ENCODE measurements at places on chromosomes 7 and 10. TPM values are rescaled to one million over a fixed set of nuclear protein-coding genes. Genes with fewer than 3 reads are reported as not detected.

The TLX1 gene
- total RNA-seq, result not detected

The NEUROD6 gene
- total RNA-seq, result not detected

The CREB5 gene
- 8.9 TPM for total RNA-seq

The GOLGA7B gene
- total RNA-seq, result 0.98 TPM

The KCNIP2 gene
- 3.0 TPM for total RNA-seq

The WDR86 gene
- 1.3 TPM for total RNA-seq

The SLC13A4 gene
- not detected for total RNA-seq

All from upper lobe of right lung (tissue), 1 donor.